Activated effector memory CD4-positive, alpha-beta T cell treated with anti-CD3 and anti-CD28 coated beads, Interleukin-2, amount 50 U/mL, for 16 hours (primary cell): ENCODE measurements at places on chromosomes 2 and 18.

DNA sequence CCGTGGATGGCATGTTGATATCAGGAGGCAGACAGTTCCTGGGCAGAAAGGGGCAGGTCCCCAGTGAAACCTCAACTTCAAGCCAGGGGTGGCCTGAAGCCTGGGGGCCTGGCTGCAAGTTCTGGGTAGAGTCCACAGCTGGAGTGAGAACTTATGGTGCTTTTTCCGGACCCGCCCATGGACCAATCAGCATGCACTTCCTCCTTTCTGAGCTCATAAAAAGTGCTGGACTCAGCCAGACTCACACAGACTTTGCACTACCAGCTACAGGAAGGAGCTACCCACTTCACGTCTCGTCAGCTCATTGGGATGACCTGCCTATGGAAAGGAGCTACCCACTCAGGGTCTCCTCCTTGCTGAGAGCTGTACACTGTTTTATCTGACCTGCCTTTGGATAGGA, 183.1 kb upstream of the MC4R start:
- DNase-seq, result no peak

DNA sequence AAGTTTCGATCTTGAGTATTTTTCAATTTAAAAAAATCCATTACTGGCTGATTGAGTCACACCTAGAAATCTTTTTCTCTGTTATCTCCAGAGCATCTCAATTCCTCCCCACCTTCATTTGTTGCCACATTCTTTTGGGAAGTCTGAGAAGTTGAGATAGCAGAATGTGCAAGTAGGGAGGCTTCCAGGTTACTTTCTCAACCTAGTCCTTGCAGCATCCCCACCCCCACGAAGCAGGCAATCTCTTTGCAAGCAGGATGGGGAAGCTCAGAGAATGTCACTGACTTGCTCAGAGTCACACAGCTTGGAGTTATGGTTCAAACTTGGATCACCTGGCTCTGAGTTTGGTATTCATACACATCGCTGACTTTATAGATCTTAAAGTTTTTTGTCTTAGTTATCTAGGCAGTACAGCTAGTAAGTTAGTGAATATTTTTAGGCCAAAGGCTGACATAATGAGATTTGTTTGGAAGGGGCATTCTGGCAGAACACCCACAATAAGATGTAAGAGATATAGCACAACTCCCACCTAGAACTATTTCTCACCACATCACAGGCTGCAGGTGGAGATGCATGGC, 25.9 kb upstream of the LCLAT1 start:
- no peak for DNase-seq

GRCh38 chr2:231713730-231714638, 5.7 kb downstream of the PTMA start:
- peak; percentile 96 for DNase-seq

GRCh38 chr2:166464187-166464586, 29.9 kb downstream of the SCN7A start:
- no peak for DNase-seq

GRCh38 chr2:15825276-15825980, 114.9 kb upstream of the MYCN start:
- DNase-seq, result no peak

DNA sequence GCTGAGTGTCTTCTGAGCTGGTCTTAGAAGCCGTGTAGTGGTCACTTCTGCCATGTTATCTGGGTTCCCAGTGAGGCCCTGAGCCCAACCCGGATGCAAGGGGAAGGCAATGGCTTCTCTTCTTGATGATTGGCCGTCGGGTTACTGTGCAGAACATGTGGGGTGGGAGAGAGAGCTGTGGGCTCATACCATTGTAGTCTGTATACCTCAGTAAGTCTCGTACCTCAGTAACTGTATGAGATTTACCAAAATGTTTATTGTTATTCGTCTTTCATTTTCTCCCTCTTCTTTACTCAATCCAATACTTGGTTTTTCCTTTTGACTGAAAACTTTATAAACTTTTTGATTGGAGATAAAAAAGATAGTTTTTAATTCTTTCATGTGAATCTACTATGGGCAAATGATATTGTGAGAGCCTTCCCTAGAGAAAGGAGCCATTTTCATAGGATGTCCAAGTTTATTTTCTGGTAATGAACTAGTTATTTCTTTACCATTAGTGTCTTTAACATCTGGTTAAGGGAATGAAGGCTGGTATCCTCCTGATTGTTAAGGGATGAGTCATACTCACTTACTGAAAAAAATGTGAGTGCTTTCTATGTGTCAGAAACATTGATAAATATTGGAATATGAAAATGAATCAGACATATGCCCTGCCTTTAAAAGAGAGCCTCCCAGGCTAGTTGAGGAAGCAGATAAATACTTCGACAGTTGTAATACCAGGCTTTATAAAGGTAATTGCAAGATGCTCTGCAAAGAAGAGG, 129.9 kb downstream of the PRPF40A start:
- DNase-seq, result no peak

GRCh38 chr2:63735931-63736330, 105.8 kb upstream of the UGP2 start:
- no peak for DNase-seq

GRCh38 chr18:48675352-48675761, 136.5 kb downstream of the CTIF start:
- peak; percentile 92 for DNase-seq

GRCh38 chr18:56067214-56067894, 479.4 kb upstream of the TCF4 start:
- DNase-seq, result no peak

- no peak for DNase-seq
Measured at GRCh38 chr2:101097638-101098037, 53.5 kb downstream of the TBC1D8 start.

DNA sequence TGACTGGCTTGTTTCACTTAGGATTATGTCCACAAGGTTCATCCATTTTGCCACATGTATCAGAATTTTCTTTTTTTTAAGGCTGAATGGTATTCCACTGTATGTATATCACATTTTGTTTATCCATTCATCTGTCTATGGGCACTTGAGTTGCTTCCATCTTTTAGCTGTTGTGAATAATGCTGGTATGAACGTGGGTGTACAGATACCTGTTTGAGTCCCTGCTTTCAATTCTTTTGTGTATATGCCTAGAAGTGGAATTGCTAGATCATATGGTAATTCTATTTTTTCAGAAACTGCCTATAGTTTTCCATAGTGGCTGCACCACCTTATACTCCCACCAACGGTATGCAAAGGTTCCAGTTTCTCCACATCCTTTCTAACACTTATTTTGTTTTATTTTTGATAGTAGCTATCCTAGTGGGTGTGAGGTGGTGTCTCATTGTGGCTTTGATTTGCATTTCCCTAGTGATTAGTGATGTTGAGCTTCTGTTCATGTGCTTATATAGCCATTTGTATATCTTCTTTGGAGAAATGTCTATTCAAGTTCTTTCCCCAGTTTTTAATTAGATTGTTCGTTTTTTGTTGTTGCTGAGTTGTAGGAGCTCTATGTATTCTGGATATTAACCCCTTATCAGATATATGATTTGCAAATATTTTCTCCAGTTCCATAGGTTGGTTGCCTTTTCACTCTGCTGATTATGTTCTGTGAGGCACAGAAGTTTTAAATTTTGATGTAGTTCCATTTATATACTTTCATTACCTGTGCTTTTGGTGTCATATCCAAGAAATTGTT, 40.7 kb downstream of the TTC39C start:
- no peak for DNase-seq

GRCh38 chr2:112927745-112928144, 16.8 kb downstream of the IL37 start:
- DNase-seq, result no peak

- no peak for DNase-seq
Measured at GRCh38 chr2:207606829-207607228, 18.4 kb downstream of the METTL21A start.

DNA sequence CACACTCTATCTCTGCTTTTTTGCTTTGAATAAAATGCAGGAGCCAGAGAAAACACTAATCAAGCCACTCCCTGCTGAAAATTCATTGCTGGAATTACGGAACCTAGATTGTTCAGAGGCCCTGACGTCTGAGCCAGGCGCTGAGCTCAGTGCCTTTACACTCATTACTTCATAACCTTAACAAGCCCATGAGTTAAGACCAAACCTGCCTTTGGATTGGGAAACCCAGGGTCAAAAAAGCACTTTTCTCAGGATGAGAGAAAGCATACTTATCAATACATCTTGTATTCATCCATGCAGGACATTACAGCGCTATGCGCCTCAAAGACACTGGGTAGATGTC, 762 bp downstream of the INO80C start:
- no peak for DNase-seq

- DNase-seq, result no peak
Measured at GRCh38 chr2:170739507-170740046, 24.4 kb downstream of the SP5 start.

DNA sequence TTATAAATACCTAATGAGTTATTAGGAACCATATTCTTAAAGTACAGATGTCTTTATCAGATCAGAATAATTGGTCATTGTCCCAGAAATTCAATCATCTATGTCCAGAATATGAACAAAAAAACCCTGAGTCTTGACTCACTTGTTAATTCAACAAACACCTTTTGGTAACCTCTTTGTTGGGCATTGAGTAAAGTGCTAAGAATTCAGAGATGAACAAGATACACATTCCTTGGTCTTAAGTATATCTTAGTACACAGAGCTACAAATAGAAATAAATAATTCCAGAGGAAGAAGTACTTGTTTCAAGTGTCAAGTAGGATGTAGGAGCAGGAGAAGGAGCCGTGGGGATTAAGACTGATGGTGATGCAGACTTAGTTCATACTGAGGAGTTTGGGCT, 798.1 kb downstream of the CPS1 start:
- DNase-seq, result no peak

- DNase-seq, result no peak
Measured at GRCh38 chr2:40201425-40201824, 250.5 kb downstream of the SLC8A1 start.

DNA sequence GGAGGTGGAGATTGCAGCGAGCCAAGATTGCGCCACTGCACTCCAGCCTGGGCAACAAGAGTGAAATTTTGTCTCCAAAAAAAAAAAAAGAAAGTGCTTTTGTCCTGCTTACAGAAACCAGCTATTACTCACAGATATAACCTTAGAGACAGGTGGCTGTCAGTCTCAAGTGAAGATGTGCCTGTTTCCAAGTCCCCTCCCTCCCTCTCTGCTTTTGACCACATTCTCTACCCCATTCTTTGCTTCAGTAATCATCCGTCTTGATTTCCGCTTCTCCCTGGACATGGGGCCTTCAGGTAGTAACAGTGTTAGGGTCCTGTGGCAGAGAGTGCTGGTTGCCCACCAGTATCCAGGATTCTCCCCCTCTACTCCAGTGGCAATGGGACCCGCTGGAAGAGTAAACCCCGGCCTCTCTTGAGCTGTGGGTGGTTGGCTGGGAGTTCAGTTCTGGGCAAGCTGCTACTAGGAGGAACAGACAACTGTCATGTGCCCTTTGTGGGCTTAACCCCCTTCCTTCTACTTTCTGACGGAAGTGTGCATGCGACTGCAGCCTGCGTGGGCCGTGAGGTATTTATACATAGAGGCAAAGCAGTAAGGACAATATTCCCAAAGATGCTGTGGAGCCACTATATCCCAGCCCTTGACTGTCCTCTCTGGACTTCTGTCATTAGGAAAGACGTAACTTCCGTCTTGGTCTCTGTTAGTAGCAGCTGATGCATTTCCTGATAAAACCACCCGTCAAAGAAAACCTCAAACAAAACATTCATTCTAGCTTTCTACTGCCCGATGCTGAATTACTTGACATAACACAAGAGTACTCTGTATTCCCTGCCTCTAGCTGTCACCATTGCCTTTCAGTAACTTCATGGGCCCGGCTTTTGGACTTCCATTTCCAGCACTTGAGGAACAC, 17.8 kb downstream of the PDCL3 start:
- peak; percentile 78 for DNase-seq

GRCh38 chr2:207849443-207849842, 79.7 kb upstream of the FZD5 start:
- DNase-seq, result no peak

DNA sequence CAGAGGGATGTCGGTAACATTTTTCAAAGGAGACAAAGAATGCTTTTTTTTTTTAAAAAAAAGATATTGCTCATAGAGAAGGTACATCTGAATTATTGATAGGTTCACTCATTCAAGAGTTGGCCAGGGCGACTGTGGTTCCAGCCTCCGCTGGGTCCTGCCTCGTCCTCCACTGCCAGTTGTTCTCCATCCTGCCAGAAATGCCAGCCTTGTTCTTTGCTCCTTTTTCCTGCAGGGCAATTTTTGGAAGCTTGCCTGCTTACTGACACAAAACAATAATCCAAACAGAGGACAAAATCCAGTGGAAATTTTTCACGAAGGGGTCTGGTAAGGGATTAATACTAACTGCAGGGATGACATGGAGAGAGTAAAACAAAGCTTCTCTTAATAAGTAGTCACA, 1113.0 kb downstream of the CBLN2 start:
- DNase-seq, result no peak

- DNase-seq, result no peak
Measured at GRCh38 chr18:44178476-44178875, 502.2 kb upstream of the SETBP1 start.

- peak; percentile 17 for DNase-seq
Measured at GRCh38 chr2:1613078-1613445, 131.3 kb downstream of the PXDN start.

DNA sequence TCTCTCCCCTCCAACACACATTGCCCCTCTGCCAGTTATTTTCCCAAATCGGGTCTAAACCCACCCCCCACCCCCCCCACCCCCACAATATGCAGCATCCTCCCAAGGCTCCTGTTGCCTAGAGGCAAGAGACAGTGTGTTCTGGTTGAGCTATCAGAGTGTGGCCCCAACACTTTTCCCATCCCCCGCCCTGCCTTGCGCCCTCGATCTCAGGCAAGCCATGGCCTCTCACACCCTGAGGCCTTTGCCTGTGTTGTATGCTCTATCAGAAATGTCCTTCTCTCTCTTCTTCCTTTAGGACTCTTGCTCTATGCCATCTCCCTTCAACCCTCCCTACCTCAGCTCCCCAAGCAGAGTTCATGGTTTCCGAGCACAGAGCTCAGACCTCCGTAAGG, 9.5 kb upstream of the GRHL1 start:
- DNase-seq, result no peak

DNA sequence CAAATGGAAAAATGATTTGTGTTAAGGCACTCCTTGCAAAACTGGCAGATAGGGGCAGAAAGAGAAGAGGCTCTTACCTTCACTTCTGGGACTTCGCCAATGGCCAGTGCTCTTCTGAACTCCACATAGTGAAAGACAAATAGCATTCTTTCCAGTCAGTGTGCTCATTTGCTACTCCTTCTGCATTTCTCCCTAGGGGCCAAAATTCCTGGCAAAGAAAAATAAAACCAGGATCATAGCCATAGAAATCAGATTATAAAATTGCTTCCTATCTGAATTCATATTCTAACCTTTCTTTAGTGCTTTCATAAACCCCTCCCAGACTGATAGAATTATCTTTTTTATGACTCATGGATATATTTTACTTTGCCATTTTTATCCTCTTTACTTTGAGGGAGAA, 56.9 kb upstream of the PELI1 start:
- DNase-seq, result no peak

DNA sequence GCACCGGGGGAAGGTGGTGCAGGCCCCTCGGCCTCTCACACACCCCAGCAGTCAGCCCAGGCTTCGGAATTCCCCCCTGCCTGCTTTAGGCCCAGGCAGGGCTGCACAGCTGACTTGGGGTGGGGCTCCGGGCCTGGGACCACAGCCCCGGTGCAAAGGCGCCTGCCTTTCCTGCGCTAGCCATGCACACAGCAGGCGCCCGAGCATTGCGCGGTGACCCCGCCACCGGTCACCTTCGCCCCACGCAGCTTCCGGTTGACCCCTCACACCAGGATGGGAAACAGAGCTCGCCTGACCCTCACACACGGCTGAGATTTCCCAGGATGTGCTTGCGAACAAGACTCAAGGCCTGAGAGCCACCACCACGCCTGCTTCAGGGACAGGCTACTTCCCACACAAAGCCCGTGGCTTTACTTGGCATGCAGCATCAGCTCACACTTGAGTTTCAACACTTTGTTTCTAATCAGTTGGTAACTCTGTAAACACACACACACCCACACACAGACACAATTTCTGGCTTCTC, 46.0 kb downstream of the SLC66A2 start:
- no peak for DNase-seq
